NCI-H446 (cell line): ENCODE measurements at places on chromosomes 1 and 21.
A peak's percentile ranks its signal among the peaks of the same experiment; 100 is the strongest.

DNA sequence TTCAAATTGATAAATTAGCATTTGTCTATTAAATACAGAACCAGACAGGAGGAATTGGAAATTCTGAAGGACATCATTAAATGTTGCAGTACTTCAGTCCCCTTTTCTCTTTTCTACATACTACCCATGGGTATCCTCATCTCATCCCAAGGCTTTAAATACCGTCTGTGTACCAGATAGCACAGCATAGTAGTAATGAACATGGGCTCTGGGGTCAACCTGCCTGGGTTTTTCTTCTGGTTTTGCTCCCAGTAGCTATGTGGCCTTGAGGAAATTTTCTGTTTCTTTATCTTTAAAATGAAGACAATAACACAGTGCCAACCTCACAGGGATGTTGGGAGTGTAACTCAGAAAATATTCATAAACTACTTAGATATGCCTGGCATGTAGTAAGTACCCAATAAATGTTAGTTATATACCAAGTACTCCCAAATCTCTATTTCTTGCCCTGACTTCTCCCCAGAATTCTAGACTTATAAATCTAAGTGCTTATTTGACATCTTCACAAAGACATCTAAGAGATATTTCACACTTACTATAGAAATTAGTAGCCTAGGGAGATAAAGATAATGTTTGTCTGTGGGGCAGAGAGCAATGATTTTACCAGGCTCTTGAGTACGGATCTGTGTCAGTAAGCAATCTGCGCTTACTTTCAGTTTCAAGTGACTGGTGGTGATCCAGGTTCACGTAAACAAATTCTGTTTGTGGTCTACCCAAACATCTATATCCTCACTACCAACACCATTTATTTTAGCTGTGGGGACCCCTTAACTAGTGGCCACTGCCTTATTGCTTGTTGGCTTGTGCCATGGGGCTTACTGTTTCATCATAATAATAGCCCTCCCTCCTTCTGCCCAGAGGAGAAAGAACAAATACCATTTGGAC is 37.3 kb downstream of the VANGL2 start:
- DNase-seq = no peak

DNA sequence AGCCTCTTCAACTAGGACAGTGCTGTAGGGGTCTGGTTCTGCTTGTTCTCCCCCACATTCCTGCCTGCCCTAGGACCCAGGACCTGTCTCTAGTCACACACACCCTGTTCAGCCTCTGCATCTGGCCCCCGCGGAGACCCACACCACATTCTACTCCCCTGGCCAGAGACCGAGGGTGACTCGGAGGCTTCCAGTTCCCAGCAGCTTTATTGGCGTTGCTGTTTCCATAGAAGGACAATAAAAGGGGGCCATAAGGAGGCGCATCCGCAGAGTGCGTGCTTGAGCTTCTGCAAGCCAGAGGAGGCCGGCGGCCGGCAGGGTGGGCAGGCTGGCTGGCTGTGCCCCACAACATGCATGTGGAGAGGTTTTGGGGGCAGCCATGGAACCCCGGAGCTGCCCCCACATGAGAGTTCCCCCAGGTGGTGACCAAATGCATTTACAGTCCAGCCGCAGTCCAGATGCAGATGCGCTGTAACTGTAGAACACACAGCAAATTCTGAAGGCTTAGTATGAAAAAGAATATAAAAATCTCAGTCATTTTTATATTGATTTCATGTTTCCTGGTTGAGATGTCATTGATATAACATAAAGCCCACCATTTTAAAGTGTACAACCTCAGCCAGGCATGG is 52.4 kb downstream of the PDE9A start:
- DNase-seq = no peak

GRCh38 chr1:118294875-118295642 is 110.0 kb upstream of the SPAG17 start:
- peak; percentile 62 for DNase-seq

- DNase-seq = no peak
Measured at GRCh38 chr1:86082183-86082582, 74.4 kb downstream of the COL24A1 start.

DNA sequence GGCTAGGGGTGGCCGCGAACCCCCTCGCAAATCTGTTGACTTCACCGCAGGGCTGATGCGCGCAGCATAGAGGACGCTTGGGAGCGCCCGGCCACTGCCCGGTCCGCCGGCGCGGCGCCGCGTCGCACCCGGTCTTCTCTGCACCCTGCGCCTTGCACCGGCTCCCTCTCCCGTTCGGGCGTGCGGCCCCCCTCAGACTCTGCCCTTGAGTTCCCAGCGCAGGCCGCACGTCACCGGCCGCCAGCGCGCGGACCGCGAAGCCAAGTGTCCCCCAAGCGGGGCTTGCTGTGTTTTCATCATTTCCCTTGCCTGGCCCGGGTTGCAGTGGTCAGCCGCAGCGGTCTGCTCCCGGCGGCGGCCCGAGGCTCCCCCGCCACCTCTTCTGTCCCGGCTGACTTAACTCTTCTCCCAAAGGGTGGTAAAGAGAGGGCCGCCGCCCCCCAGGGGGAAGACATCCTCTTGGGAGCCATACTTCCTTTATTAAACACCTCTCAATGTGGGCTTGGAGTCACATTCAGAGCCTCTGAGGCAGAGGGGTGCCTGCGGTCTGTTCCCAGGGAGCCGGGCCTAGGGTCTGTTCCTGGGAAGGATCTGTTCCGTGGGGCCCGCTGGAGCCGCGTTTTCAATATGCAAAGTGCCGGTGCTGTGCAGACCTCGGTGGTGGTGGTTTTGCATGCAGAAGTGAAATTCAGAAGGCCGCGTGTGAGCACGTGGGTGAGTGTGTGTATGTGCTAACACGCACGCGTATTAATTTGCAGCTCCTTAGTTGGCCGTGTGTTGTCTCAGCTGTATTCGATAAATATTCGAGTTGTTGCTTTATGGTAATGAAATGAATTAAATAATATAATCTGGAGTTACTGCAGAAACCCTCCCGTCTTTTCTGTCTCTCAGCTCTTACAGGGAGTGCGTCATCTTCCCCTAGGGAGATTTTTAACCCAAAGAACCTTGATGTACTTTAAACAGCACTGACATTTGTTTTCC is 17.6 kb downstream of the PBX1 start:
- no peak for DNase-seq

GRCh38 chr1:232868793-232869491 is 63.7 kb downstream of the MAP10 start:
- DNase-seq = peak; percentile 87

DNA sequence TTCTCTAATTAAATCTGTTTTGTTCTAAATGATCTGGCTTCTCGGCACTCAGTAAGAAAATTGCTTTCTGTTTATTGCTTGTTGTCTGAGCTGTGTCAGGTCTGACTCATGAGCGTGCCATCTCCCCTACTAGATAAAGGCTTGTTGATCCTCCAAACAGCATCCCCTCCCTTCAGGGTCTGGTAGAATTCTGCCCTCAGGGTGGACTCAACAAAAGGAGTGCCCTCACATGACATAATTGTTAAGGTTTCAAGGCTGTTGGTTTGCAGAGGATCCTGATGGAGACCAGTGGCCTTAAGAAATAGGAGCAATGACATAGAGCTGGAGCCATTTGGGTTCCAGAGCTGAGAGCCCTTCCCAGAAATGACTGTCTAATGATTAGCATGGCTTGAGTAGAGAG is 36.0 kb upstream of the ATP2B4 start:
- DNase-seq = no peak

DNA sequence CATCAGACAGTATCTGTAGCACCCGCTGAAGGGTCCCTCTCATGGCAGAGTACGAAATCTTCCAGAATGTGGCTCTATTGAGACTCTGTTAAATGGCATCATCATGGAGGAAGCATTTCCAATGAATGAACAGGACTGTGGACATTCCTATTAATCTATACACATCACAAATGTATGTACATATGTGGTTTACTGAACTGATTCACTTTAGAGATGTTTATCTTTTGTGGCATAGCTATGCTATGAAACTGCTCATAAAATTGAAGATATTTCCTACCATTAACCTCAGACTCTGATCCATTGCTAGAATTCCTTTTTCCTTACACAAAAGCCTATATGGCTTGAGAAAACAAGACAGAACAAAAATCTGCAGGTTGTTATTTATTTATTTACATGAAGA is 259.6 kb upstream of the RRP15 start:
- no peak for DNase-seq

GRCh38 chr1:199982606-199983005 is 44.9 kb upstream of the NR5A2 start:
- no peak for DNase-seq

- no peak for DNase-seq
Measured at GRCh38 chr1:245437369-245438062, 282.7 kb downstream of the KIF26B start.

DNA sequence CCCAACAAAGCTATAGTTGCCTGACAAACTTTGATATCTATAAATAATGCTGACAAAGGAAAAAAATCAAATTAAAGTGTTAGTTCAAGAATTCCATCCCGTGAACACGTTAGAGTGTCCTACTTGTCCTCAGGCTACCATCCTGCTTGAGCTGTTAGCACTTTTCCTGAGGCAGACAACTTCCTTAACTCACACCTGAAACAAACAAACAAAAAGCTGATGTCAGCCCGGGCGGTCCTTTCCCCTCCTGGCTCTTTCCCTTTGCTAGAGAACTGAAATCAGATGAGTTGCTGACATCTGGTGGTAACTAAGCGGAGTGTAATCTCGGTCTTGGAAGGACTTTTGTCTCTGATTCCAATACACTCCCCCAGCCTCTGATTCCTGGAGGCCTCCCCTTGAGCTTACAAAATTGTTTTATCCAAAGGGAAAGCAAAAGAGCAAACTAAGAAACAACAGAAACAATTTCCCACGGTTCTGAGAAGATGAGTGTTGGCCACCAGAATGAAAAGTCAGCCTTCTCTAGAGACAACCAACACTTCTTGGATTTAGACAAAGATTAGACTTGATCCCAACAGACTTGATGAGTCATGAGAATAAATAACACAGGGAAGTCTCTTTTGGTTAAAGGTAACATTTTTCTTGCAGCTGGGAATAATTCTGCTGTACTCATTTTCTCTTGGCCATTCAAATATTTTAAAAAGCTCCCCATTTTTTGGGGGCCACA is 135.4 kb downstream of the PROX1 start:
- peak; percentile 81 for DNase-seq

DNA sequence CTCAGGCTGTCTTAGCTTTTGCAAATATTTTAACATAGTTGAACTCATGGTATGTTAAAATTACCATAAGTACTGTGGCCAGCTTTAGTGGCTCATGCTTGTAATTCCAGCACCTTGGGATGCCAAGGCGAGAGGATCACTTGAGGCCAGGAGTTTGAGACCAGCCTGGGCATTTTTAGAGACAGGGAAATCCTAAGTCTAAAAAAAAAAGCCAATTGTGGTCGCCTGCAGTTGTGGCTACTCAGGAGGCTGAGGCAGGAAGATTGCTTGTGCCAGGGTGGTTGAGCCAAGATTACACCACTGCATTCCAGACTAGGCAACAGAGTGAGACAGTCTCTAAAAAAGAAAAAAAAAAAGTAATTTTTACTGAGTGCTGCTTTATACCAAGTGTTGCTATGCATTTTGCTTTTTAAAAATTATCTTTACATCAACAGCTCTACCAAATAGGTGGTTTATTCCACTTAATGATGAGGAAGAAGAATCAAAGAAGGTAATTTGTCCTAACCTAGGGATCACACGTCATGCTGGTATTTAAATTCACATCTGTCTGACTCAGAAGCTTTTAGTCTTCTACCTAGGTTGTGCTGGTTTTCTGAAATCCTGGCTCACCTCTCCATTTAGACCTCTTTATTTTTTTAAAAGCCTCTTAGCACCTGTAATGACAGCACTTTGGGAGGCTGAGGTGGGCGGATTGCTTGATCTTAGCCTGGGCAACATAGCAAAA is 16.8 kb downstream of the PPP1R12B start:
- no peak for DNase-seq

- no peak for DNase-seq
Measured at GRCh38 chr1:54806931-54807611, 5.9 kb upstream of the TTC22 start.

DNA sequence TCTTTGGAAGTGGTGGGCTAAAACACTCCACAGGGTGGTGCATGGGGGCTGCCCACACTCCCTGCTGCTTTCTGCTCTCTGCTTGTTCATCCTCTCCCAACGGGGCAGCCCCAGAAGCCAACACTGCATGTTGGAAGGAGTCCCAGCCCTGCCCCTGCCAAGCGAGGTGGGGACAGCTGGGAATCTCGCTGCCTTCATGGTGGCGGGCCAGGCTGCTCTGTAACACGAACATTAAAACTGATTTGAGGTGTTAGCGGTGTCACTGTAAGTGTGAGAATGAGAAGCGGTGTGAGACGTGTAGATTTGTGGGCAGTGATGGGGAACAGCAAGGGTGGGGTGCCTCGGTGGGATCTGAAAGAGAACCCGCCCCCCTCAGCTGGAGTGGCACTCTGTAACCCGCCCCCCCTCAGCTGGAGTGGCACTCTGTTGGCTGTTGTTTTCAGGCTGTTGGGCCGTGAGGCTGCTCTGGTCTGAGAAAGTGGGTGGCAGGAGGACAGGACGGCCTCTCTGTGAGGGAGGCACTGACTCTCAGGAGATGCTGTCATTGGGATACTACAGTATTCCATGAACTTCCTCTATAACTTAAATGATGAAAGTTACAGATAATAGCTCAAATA is 80.9 kb downstream of the PCBP3 start:
- peak; percentile 19 for DNase-seq

- DNase-seq = no peak
Measured at GRCh38 chr1:86778569-86779239, 74.3 kb downstream of the SH3GLB1 start.

DNA sequence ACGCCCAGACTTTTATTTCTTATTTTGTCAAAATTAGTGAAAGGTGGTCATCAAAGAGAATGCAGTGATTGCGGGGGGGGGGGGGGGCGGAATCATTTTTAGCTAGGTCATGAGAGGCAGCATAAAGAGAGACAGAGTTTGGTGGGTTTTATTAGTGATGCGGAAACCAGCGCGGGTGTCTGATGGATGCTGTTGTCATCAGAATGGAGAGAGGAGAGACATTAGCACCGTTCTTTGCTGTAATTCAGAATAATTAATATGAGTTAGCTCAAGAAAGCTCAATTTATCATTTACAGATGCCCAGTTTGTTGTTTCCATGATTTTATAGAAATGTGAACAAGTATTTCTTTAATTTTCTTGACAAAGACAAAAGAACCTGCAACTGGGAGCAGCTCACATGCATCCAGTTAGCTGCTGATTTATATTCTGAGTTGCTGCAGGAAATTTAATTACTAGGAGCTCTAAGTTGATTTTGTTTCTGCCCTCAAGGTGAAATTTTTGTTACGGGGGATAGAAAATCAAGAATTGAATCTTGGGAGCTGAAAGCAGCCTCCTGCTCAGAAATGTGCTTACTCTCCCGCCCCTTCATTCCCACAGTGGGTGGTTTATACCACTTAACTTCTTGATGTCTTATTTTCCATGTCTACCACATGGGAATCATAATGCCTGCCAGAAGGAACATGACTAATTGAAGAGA is 133.4 kb upstream of the MAP1LC3C start:
- no peak for DNase-seq

DNA sequence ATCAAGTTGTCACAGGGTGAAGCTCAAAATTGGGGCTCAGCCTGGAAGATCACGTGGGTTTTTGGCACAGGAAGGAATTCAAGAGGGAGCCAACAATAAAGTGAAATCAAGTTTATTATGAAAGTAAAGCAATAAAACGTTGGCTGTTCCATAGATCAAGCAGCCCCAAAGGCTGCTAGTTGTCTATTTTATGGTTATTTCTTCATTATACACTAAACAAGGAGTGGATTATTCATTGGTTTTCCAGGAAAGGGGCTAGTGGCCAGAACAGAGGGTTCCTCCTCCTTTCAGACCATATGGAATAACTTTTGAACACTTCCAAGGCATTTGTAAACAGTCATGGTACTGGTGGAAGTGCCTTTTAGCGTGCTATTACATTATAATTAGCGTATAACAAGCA is 723.5 kb upstream of the ADAMTS5 start:
- DNase-seq = no peak
